IPS-NIHi11 (cell line): ENCODE measurements at places on chromosomes 2 and 18.

GRCh38 chr2:120786038-120786960, 50.6 kb downstream of the GLI2 start:
- peak; percentile 79 for DNase-seq

DNA sequence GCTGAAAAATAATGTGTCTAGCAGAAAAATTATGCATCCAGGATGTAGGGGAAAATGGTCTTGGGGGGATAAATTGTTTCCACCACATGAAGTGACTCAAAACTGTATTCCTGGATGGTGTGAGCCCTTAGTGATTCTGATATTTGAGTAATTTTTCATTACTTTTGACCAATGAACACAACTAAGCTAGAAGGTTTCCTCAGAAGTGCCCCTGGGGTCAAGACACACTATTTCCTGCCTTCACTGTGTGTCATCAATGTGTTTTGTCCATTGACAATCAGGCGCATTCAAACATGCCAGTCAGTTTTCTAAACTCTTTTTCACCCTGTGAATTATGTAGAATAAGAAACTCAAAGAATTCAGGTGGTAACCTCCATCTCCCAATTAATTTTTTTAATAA, 130.5 kb upstream of the REG3G start:
- DNase-seq, result no peak

DNA sequence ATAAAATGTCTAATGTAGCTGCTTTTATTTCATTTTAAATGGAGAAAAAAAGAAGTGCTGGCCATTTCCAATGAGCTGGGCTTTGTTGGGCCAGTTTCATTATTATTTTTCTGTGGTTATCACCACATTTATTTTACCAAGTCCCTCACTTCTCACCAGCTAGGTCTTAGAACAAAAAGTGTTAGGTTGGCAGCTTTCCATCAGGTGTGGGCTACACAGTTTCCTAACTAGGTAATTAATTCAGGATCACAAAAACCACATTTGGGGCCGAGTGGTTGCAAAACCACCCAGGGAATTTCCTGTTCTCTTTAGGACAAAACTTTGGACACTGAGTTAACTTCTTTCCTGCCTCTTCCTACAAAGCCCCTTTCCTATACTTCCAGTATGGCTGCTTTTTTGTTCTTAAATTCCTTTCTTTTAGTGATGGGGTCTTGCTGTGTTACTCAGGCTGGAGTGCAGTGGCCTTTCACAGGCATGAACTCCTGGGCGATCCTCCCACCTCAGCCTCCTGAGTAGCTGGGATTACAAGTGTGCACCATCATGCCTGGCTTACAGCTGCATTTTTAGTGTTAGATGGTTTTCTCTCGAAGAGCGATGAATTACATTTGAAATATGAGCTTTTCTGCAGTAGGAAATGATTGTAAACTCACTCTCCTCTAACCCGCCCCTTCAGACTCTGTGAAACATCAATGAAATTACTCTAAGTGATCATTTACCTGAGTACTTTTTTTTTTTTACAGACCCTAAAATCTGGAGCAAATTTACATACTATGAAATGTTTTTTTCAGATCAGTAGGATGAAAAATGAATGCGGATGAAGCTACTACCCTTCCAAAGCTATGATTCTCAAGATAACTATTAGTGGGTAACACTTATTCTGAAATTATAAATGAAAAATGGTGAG, 2.6 kb upstream of the ZFP36L2 start:
- no peak for DNase-seq

- DNase-seq, result no peak
Measured at GRCh38 chr2:240579771-240580614, 6.5 kb upstream of the CAPN10 start.

- DNase-seq, result peak; percentile 3
Measured at GRCh38 chr2:86562485-86562921, 740 bp downstream of the CHMP3 start.

- no peak for DNase-seq
Measured at GRCh38 chr2:102597788-102598187, 21.6 kb upstream of the SLC9A2 start.
